GM10248 (cell line): ENCODE measurements at places on chromosomes 6 and 20.
A peak's percentile ranks its signal among the peaks of the same experiment; 100 is the strongest.

- no peak for DNase-seq
These were observed 5.2 kb downstream of the SYTL3 start for GRCh38 chr6:158654960-158655489.

DNA sequence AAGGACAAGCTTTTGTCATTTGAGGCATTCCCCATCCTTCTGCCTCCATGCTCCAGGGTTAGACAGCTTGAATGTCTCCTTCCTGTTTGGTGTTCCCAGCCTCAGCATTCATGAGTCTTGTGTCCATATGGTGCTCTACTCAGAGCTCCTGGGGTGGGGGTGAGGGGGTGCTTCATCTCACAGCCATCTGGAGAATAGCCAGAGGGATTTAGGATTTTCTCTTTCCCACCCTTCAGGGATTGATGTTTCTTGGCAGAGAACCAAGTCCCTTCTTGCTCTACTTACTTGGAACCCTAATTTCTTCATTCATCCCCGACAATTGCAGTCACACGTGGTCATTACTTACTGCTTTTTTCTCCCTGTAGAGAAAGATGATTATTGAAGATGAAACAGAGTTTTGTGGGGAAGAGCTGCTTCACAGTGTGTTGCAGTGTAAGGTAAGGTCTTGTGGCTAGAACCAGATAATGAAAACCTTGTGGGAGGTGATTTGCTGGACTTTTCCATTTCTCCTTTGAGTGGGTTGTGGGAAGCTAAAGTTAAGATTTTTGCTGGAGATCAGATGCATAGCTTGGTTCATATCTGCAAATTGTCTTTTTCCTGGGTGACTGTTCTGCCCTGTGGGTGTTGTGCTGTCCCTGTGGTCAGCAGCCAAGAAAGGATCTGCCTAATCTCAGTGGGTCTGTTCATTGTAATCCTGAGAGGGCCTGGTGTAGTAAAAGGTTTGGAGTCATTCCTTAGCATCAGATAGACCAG is 18.6 kb downstream of the CMTR1 start:
- DNase-seq, result no peak

GRCh38 chr6:159431750-159432149 is 261.3 kb downstream of the SOD2 start:
- DNase-seq, result no peak

GRCh38 chr6:55445648-55446204 is 118.5 kb downstream of the GFRAL start:
- peak; percentile 4 for DNase-seq

GRCh38 chr6:149781715-149782114 is 32.2 kb downstream of the PCMT1 start:
- no peak for DNase-seq

- no peak for DNase-seq
These were observed 57.8 kb downstream of the PHACTR3 start for GRCh38 chr20:59662161-59662560.

DNA sequence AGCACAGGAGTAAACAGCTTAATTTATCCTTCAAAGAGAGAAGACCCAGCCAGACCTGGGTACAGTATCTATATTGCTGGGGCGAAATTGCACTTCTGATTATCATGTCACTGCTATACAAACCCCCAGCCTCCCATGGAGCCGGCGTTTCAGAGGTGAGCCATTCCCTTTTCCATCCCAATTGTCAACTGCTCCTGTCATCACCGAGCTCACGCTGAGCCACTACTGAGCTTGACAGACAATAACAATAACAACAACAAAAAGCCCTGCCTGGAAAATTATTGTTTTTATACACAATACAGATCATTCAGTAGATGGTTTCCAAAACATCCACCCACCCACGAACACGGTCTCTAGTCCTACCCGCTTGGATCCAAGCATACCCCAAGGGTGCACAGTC is 129.0 kb upstream of the JARID2 start:
- no peak for DNase-seq

DNA sequence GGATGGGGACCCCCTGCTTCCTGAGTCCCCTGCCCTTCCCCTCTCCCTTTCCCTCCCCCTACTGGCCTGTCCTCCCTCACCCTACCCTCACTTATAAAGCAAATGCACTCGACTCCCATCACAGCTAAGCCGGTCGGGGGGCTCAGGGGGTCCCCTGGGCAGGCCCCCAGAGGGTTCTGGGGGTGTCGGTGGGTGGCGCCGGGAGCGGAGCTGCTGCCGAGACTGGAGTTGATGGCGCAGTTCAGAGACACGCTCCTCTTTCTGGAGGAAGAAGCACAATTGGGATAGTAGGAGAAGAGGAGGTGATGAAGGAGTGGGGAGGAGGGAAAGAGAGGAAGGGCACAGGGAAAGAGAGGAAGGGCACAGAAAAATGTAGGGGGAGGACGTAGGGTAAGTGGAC is 18.5 kb downstream of the OR2H2 start:
- DNase-seq, result no peak

- no peak for DNase-seq
These were observed 1289.1 kb upstream of the ADGRB3 start for GRCh38 chr6:67345946-67346345.

DNA sequence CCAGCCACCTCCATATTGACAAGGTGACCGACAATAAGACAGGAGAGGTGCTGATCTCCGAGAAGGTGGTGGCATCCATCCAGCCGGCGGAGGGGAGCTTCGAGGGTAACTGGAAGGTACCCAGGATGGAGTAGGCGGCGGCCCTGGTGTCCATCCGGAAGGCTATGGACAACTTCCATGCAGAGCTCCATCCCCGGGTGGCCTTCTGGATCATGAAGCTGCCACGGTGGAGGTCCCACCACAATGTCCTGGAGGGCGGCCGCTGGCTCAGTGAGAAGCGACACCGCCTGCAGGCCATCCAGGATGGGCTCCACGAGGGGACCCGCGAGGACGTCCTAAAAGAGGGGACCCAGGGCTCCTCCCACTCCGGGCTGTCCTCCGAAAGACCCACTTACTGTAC is 17.0 kb downstream of the DEFB115 start:
- no peak for DNase-seq

GRCh38 chr6:7706269-7706668 is 19.6 kb upstream of the BMP6 start:
- DNase-seq, result no peak
